Midbrain (tissue), 1 donor: ENCODE measurements at places on chromosomes 4 and X.

DNA sequence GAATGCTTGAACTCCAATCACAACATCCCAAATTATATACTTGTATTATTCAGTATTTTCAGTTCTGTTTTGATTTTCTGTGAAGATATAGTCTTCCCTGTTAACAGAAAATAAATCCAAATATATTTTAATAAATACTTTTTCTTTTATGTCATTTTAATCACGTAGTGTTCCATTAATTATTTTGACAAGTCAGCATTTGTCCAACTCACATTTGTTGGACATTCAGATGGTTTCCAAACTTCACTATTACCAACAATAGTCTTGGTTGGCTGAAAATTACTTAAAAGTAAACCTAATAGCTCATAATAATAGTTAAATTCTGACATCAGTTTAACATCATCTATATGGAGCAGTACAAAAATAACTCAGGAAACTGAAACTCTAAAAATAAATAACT lies 60.7 kb upstream of the SPANXD start:
- DNase-seq: no peak

DNA sequence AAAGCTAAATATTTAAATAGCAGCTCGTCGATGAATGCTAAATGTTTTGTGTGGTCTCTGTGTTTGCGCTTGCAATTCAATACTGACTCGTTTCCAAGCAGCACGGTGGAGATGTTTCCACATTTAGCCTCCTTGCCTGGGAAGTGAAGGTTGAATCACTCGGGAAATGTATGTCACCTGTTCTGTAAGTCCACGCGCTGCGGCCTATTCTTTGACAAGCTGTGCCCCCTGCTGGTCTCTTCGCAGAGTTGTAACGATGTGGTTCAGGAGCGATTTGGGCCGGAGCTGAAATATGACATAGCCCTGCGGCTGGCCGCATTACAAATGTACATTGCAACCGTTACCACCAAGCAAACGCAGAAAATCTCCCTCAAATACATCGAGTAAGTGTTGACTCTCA lies 89.6 kb upstream of the PRPS2 start:
- peak; percentile 5 for DNase-seq

DNA sequence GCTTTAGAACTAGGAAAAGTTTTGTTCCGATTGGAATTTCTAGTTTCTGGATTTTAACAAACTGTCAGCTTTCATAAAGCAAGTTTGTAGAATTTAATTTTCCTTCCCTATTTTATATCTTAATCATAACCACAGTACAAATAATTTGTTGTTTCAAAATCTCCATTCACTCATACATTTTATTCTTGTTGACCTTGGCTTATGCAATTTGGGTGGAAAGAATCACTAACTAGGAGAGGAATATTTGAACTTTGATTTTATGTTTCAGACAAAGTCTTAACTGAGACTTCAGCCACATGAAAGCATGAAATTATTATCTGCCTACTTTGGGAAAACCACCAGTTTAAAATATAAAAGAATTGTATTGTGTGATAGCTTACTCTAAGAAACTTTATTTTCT lies 427.9 kb downstream of the SPRY1 start:
- no peak for DNase-seq

- no peak for DNase-seq
Measured at GRCh38 chr4:32506067-32506466, 1785.9 kb downstream of the PCDH7 start.

DNA sequence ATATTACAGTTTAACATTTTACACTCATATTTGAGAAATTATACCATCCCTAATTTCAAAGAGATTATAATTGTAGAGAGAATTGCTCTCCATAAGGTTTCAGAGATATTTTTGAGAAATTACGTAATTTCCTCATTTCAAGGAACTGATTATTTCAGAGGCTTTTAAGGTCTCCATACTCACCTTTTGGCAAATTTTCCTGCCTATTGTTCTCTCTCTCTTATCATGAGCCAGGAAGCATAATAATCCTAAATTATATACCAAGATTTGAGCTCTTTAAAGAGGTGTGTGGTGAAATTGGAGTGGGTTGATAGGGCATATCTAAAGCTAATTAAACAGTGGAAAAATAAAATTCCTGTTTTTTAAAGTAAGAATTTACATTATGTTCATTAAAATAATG lies 248.9 kb upstream of the FTHL17 start:
- DNase-seq: no peak

GRCh38 chr4:79050541-79050880 lies 111.3 kb upstream of the PAQR3 start:
- no peak for DNase-seq

- DNase-seq: peak; percentile 6
Measured at GRCh38 chrX:32597777-32598176, 613.6 kb downstream of the DMD start.

- DNase-seq: no peak
Measured at GRCh38 chr4:121428721-121429120, 47.9 kb upstream of the QRFPR start.

GRCh38 chr4:177376024-177376423 lies 66.2 kb downstream of the AGA start:
- no peak for DNase-seq

GRCh38 chrX:54695231-54695630 lies 102.8 kb downstream of the ITIH6 start:
- no peak for DNase-seq

DNA sequence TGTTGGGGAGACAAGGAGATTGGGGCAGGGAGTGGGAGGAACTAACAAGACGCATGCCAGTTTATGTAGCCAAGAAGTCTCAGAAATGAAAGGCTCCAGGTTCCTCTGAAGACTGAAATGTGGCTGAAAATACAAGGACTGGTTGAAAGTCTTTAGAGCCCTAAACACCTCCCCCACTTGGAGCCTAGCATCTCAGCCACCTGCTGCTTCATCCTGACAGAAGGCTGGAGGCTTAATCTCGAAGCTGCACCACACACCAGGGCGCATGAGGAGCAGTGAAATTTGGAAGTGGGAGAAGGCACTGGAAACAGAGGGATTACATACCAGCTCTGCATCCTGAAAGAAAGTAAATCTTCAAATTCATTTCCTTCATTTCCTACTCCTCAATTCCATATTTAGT lies 160.7 kb upstream of the FTHL17 start:
- no peak for DNase-seq
